ENCODE measurements at places on chromosomes 1 and 21. TPM values are rescaled to one million over a fixed set of nuclear protein-coding genes. Genes with fewer than 3 reads are reported as not detected.

NBPF4 gene
- total RNA-seq = not detected

SPSB1 gene
- total RNA-seq = 16.7 TPM

FCRL1 gene
- total RNA-seq = not detected

NPR1 gene
- not detected for total RNA-seq

DIRAS3 gene
- 8.6 TPM for total RNA-seq
